ENCODE measurements at places on chromosomes 4 and X.

GRCh38 chr4:10808591-10808990, 124.0 kb upstream of the CLNK start:
- DNase-seq = no peak

GRCh38 chr4:142356801-142357200, 489.3 kb downstream of the INPP4B start:
- no peak for DNase-seq

- no peak for DNase-seq
Measured at GRCh38 chr4:90057091-90057490, 70.1 kb upstream of the CCSER1 start.

- DNase-seq = no peak
Measured at GRCh38 chr4:5888222-5889001, 4.5 kb downstream of the CRMP1 start.

GRCh38 chrX:15438332-15438731, 54.1 kb upstream of the VEGFD start:
- DNase-seq = no peak

DNA sequence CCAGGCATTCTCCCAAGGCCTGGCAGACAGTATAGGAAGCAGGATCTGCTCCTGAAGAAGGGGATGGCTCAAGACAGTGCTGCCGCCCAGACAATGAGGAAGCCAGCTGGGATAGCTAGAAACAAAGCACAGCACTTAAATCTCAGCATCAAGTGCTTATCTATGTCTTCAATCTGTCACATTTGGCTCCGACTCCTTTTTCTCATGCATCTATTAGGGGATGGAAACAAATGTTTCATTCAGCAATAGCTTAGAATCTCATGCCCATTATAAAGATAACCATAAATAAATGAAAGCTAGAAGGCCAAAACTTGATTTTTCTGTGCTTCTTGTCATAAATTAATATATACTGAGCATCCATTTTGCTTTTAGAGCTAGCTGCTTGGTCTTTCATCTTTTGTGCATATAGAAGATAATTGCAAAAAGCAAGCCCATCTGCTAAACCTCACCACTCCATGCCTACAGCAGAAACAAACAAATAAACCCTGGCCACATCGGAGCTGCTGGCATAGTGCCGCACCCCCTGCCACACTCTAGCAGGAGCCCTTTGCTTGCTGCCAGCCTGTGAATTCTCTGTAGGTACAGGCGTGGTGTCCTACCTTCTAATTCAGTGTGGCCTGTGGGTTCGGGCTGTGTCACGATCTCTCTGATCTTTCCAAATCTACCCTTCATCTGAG, 75.9 kb downstream of the AASDH start:
- DNase-seq = no peak

GRCh38 chr4:8841678-8842268, 29.9 kb downstream of the HMX1 start:
- no peak for DNase-seq

DNA sequence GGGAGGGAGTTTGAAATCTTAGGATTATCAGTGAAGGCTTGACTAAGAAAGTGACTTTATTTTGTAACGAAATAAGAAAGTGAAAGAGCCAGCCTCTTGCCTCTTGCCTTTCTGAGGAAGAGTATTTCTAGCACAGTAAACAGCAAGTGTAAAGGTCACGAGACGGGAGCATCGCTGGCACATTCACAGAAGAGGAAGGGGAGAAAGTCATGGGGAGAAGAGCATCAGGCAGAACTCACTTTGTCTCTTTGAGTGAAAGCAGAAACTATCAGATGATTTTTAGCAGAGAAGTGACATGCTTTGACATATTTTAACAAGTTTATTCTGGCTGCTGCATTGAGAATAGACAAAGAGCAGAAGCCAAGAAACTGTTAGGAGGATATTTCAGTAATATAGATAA, 313.8 kb downstream of the CAMK2D start:
- DNase-seq = no peak

DNA sequence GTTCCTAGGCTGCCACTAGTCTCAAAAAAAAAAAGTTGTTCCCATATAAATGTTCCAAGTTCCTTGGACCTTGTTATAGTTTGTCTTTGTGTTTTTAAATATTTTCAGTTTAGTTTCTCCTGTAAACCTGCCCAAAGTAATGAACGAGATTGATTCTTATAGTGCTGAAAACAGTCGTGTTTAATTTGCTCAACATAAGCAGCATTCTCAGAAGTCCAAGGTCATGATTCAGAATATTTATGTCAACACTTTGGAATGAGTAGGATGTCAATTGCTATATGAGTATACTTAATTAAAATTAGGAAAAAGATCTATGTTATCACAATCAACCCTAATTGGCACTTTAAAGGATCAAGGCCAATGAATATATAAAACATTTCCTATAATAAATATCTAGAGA, 510.9 kb downstream of the PPP4R3C start:
- no peak for DNase-seq

GRCh38 chr4:183241322-183241640, 78.8 kb downstream of the CLDN22 start:
- DNase-seq = peak; percentile 22

GRCh38 chrX:153818571-153819383, 11.6 kb downstream of the PDZD4 start:
- DNase-seq = peak; percentile 56

- no peak for DNase-seq
Measured at GRCh38 chrX:114127411-114128025, 456.4 kb upstream of the HTR2C start.

DNA sequence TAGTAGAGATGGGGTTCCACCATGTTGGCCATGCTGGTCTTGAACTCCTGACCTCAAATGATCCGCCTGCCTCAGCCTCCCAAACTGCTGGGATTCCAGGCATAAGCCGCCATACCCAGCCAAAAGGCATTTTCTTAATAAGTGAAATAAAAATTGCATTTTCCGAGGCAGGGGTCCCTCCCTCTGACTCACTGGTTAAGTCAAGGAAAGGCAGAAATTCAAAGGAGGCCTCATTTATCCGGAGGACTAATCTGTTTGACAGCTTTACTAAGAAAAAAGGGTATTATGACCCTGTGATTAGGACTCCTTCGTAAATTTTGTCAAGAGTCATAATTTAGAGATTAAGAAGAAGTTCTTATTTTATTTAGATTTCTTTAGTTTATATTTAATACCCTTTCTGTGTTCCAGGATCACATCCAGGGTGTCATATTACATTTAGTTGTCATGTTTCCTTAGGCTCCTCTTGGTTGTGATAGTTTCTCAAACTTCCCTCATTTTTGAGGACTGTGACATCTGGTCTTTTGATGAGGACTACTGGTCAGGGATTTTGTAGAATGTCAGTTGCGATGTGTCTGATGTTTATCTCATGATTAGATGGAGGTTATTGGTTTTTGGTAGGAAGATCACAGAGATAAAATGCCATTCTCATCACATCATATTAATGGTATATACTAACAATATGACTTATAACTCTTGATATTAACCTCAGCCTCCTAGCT, 753.7 kb upstream of the AMOT start:
- DNase-seq = no peak

GRCh38 chr4:82704156-82704555, 94.4 kb downstream of the SCD5 start:
- DNase-seq = no peak

DNA sequence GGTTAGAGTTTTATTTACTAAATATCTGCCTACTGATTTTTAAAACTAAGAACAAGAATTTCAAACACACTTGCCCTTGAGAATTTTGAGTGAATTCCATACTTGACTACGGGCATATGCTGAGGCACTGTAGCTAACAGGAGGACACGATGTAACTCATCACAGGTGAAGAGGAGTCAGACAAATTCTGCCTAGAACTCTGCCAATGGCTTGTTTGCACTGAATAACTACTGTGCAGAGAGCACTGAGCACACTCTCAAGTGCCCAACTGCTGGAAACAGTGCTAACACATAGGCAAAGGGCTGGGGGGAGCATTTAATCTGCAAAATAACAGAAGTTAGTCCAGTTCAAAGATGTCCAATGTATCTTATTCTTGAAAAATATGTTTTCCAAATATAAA, 104.4 kb downstream of the WDFY3 start:
- no peak for DNase-seq

GRCh38 chr4:70737006-70737405, 15.2 kb downstream of the RUFY3 start:
- no peak for DNase-seq

DNA sequence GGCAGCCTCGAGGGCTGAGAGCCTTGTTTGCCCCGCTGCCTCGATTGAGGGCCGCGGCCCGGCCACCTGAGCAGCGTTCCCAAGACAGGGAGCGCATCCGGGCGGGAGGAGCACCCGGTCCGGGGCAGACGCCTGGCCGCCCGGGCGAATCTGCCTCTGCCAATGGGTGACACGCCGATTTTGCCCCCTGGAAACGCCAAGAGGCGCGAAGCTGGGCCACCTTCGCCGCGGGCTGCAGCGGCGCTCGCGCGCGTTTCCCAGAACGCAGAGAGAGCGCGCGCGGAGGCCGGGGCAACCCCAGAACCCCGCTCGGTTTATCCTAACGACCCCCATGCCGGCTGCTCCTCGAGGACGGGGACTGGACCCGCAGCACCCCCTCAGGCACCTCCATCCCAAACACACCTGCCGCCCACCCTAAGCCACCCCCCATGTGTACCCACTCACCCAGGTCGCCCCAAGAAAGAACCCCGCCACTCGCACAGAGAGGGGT, 575 bp downstream of the MAP7D2 start:
- no peak for DNase-seq

DNA sequence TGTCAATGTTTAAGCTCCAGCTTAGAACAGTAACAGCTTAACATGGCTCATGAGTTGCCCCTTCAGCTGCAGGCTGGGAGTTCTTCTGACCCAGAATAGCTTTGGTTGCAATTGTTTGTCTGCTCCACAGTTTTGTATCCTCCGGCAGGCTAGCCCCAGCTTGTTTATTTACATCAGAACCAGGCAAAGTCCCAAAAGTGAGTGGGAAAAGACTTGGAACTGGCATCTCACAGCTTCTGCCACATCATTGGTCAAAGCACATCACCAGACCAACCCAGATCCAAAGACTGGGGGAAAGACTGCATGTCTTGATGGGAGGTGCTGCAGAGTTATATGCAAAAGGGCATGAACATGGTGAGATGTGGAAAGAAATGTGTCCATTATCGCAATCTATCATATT, 231.2 kb upstream of the CPEB2 start:
- no peak for DNase-seq

DNA sequence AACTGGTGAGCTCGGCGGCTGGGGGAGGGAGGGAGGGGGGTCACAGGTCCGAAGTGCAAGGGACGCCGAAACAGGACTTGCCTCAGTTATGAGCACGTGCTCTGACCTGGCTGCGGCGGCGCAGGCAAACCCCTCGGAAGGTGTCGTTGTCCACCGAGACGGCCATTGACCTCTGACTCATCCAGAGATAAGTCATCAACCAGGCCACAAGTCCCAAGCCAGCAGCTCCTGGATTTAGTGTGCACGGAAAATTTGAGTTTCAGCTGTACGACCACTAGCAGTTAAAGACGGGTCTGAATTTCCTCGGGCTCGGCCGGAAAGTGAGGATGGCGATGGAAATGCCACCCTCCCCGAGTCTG, 674 bp downstream of the SH3D19 start:
- DNase-seq = peak; percentile 70

- no peak for DNase-seq
Measured at GRCh38 chr4:77430847-77431246, 174.8 kb upstream of the CXCL13 start.

DNA sequence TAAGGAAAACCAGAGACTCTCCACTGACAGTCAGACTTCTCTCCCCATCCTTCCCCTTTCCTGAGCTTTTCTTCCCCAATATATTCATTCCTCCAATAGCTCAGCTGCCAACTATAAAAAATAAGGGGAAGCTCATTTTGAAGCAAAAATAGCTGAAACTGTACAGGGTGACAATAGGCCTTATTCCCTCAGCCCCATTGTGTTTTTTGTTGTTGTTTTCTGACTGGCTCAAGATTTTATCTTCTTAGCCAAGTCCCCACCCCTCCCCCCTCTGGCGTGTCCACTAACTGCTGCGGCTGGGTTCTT, 26.2 kb downstream of the PRPS1 start:
- no peak for DNase-seq

DNA sequence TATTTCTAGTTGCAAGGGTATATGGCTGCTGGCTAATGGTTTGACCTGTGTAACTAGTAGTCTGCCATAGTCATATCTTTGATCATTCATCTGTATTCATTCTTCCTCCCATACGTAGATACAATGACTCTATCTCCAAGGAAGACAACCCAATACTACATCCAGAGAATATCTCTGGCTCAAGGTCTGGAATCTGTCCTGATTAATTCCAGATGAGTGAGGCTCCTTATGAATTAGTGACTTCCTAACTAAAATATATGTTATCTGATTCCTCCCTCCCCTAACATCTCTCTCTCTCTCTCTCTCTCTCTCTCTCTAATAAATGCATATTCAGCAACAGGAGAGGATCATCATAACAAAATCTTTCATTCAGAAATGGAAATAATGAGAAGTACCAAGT, 641.5 kb downstream of the FAT4 start:
- DNase-seq = no peak

GRCh38 chr4:119080721-119081541, 54.7 kb upstream of the MYOZ2 start:
- no peak for DNase-seq

- DNase-seq = peak; percentile 59
Measured at GRCh38 chr4:22962295-22962694, 269.6 kb downstream of the GBA3 start.

DNA sequence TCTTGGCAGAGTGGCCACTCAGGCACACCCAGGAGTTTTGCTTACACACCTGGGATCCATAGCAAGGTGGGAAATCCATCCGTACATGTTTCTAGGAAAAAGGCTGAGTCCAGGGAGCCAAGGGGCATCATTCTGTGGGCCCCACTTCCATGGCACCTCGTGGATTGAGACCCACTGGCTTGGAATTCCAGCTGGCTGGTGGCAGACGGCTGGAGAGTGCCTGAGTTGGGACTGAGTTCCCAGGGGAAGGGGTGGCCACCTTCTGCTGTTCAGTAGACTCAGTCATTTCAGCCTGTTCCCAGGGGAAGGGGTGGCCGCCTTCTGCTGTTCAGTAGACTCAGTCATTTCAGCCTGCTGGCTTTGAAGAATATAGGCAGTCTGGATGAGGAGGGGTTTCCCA, 366.0 kb upstream of the GRIA3 start:
- DNase-seq = no peak

DNA sequence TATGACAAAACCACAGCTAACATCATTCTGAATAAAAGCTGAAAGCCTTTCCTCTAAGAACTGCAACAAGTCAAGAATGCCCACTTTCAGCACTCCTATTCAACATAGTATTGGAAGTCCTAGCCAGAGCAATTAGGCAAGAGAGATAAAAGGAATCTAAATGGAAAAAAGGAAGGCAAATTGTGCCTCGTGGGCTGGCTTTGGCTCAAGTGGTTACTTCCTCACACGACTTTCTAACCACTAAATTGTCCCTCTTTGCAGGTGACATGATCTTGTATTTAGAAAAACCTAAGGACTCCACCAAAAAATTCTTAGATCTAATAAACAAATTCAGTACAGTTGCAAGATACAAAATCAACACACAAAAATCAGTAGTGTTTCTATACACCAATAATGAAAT, 57.2 kb downstream of the SCML2 start:
- no peak for DNase-seq

- DNase-seq = no peak
Measured at GRCh38 chrX:137945470-137945869, 379.5 kb downstream of the ZIC3 start.

- no peak for DNase-seq
Measured at GRCh38 chr4:118221227-118221800, 131.5 kb downstream of the PRSS12 start.

GRCh38 chr4:158121161-158121579, 51.7 kb downstream of the GASK1B start:
- DNase-seq = peak; percentile 88

GRCh38 chrX:17403189-17403691, 28.2 kb downstream of the NHS start:
- no peak for DNase-seq
